Esophagus mucosa (tissue), 1 donor: ENCODE measurements at places on chromosomes 3 and 15.

DNA sequence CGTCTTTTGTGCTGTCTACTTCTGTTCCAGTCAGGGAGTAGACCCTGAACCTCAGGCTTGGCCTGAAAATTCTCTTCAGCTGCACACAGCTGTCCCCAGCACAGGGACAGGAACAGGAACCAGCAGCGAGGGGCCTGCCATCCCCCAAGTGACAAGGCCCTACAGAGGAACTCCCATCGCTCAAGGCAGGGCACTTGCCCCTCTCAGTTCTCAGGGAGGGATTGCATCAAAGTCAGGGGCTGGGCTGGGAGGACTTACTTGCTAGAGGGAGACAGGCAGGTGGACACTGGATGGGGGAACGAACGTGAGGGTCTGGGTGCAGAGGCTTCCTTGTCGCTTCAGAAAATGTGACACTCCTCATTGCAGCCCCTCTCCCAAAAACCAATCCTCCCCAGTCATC, 163.6 kb downstream of the CHSY1 start:
- no peak for ATAC-seq

DNA sequence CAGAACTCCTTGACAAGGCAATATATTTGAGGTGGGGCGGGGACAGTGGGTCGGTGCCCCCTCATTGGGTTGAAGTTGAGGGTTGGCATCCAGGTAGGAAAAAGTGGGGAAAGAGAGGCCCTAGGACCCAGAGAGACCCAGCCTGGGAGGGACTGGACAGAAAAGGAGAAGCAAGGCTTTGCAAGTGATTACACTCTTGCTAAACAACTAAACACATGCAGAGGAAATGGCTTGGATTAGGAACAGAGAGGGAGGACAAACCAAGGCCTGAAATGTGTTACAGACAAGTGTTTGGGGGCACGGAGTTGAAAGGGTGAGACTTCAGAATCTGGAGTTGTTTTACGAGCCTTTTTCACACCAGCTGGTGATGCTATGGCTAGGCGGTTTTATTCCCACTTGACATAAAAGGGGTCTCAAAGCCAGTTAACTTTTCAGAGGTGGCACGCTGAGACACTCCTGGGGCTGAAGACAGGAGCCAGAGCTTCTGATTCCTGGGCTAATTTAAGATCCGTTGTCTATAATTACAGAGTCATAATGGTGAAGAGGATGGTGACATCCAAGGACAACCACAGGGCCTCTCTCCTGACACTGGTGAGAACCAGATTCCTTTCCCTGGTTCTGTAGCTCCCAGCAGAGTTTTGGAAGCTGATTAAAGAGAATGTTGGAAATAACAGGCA, 7.7 kb upstream of the KCTD6 start:
- ATAC-seq: no peak

DNA sequence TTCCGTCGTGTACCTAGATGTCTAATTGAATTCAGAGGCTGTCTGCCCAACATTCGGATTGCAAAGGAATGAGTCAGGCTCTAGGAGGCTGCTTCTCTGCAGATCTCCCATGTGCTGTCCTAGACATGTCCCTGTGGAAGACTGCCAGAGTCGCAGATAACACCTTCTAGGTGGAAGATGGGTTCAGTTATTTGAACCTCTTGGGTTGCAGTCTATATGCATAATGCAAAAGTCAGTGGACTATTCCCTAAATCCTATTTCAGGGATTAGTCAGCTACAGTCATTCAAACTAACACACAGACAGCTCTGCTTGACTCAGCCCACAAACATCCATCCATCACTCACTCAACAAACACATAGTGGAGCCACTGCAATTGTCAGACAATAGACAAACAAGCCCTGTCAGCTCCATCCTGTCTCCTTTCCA, 300.0 kb upstream of the CTNNB1 start:
- ATAC-seq: no peak

DNA sequence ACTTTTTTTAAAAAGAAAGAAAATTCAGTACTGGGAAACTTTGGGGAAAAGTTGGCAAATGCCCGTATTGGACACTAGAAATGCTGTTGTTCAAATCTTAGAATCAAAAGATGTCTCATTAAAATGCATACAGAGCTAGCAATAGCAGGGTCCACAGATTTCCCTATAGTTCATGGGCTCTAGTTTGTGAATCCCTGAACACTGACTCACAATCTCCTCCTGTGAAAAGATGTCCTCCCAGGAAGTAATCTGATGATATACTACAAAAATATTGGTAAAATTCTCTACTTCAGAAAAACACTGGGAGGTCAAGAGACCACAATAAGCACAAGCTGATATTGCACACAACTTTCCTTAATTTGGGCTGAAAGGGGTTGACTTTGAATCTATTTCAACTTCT, 568.4 kb upstream of the ZNF385D start:
- no peak for ATAC-seq

DNA sequence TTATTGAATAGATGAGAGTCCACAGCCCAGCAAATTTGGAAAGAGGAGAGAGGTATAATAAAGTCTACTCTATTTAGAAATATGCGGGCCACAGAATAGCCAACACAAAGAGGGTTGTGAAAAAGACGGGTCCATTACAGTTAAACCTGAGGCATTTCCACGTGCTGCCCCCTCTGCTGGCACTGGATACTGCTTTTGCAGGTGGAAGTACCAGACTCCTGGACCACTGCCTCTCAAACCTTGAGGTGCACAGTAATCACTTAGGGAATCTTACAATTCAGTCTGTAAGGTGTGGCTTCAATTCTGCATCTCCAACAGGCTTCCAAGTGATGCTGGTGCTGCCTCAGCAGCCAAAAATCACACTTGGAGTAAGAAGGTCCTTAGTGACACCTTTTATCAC, 3.0 kb upstream of the TFDP2 start:
- ATAC-seq: no peak
